Daoy (cell line): ENCODE measurements at places on chromosomes 2 and 18. TPM values are rescaled to one million over a fixed set of nuclear protein-coding genes. Genes with fewer than 3 reads are reported as not detected.

The DLGAP1 gene
- 0.27 and 2.9 TPM in 2 replicates for total RNA-seq

The TBC1D8 gene
- 4.4 and 5.1 TPM in 2 replicates for total RNA-seq

The DAW1 gene
- total RNA-seq: 0.63 and 5.2 TPM in 2 replicates

The RASGRP3 gene
- total RNA-seq: 3.2 and 6.7 TPM in 2 replicates

The CGREF1 gene
- 3.4 and 8.6 TPM in 2 replicates for total RNA-seq

The TYMS gene
- 14.1 and 20.9 TPM in 2 replicates for total RNA-seq

The VWA3B gene
- total RNA-seq: 0.77 TPM in 1 of 2 replicates, not detected in the other

The IL18R1 gene
- total RNA-seq: 4.6 and 7.0 TPM in 2 replicates

The FEV gene
- total RNA-seq: 0.34 TPM in 1 of 2 replicates, not detected in the other

DNA sequence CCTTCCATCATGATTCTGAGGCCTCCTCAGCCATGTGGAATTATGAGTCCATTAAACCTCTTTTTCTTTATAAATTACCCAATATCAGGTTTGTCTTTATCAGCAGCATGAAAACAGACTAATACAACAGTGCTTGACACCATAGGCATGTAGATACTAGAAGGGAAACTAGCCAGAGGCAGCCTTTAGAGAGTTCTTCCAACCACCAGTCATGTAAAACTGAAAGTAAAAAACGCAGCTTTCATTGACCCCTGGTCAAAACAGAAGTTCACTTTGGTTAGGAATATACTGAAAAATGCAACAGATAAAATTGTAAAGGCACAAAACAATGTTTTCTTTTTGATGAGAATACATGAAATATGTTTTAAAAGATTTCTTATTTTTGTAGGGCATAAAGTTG is 122.8 kb upstream of the L3MBTL4 start:
- no peak for DNase-seq

- peak; percentile 71 for DNase-seq
Measured at GRCh38 chr2:218582076-218582475, 13.4 kb downstream of the CNOT9 start.

GRCh38 chr2:45043174-45043573 is 33.9 kb upstream of the SIX2 start:
- DNase-seq: no peak

DNA sequence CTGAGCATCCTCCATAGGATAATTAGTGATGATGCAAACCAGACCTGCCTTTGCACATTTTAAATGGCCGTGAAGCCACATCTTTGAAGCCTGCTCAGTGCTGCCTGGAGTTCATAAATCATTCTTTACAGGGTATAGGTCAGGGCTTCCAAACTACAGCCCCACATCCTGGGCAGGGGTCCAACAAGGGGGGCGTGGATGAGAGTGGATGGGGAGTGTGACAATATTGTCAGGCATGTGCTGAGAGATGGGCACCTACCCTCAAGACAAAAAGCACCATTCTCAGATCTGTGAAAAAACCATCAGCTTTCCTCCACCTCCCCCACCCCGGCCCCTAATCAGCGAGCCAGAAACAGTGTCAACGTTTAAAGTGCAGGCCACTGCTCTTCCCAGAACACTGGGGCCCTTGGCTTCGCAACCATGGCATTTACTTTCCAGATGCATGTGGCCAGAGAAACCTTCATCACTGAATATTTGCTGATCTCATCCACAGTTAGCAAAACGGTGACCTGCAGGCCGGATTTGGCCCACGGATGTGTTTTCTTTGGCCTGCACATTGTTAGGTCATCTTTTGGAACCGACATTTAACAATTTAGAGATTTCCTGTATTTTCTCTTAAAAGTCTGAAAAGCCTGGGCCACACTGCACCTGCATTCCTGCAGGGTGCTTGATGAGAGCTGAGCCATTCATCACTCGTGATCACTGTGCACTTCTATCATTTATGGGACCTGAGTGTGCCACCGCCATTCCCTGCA is 130.7 kb downstream of the ANKRD44 start:
- peak; percentile 20 for DNase-seq

GRCh38 chr2:134452042-134452733 is 198.3 kb downstream of the MGAT5 start:
- DNase-seq: no peak

GRCh38 chr2:1602278-1603010 is 141.9 kb downstream of the PXDN start:
- no peak for DNase-seq

DNA sequence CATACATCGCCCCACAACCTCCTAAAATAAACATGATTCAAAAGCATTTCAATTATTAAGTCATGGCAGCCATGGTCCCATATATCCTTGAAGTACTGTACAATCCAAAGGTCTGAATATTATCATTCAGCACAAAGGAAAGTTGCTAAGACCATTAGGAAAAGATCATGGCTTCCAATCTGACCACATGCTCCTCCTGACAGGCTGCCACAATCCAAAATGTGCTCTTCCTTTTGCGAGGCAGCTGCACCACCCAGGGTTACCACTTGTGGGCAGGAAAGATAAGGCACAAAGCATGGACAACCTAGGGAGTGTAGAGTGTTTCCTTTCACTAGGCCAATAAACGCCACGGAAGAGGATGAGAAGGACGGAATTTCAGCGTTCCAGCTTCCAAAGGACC is 5.4 kb downstream of the BOLA3 start:
- DNase-seq: peak; percentile 27

GRCh38 chr2:120398996-120399888 is 53.3 kb downstream of the INHBB start:
- DNase-seq: peak; percentile 39

DNA sequence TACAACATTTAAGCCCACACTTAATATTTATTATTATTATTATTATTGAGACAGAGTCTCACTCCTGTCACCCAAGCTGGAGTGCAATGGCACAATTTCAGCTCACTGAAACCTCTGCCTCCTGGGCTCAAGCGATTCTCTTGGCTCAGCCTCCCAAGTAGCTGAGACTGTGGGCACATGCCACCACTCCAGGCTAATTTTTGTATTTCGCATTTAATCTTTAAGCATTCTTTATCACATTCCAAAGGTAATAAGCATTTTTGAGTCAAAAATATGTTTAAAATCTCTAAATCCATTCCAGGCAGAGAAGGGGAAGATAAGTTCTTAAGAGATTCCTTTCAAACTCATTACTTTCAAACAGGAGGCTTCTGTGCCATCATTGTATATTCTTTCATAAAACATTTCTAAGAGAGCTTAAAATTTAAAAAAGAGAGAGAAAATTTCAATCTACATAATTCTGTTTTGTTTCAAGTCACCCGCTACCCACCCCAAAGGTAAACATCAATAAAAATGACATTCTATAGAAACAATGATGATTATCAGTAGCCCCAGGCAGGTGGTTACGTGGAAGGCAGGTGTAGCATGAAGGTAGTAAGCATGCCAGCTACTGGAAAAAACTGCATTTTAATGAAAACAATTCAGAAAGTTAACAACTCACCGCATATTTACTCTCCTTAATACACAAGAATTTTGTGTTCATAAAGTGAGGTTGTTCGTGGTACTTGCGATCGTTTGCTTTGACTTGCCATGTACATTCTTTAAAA is 84.4 kb upstream of the NARS1 start:
- DNase-seq: no peak

- no peak for DNase-seq
Measured at GRCh38 chr18:5158172-5158571, 38.9 kb downstream of the AKAIN1 start.

DNA sequence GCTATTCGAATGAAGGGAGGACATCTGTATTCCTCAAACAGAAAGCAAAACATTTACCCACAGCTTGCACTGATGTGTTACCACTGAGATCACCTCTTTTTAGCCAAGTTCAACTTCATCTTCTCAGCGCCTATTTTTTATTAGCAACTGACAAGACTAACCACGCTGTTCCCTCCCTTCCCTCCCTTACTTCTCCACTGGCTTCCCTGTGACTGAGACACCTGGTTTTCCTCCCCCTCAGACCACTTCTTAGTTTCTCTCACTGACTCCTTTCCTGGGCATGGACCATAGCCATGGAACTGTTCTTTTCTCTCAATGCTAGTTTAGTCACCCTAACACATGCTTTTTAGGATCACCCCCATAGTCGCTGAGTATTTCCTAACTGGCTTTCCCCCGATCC is 3.3 kb downstream of the L3MBTL4 start:
- DNase-seq: no peak

GRCh38 chr18:74083557-74083952 is 64.1 kb downstream of the FBXO15 start:
- no peak for DNase-seq

GRCh38 chr2:239934571-239935171 is 90.5 kb downstream of the NDUFA10 start:
- DNase-seq: no peak

DNA sequence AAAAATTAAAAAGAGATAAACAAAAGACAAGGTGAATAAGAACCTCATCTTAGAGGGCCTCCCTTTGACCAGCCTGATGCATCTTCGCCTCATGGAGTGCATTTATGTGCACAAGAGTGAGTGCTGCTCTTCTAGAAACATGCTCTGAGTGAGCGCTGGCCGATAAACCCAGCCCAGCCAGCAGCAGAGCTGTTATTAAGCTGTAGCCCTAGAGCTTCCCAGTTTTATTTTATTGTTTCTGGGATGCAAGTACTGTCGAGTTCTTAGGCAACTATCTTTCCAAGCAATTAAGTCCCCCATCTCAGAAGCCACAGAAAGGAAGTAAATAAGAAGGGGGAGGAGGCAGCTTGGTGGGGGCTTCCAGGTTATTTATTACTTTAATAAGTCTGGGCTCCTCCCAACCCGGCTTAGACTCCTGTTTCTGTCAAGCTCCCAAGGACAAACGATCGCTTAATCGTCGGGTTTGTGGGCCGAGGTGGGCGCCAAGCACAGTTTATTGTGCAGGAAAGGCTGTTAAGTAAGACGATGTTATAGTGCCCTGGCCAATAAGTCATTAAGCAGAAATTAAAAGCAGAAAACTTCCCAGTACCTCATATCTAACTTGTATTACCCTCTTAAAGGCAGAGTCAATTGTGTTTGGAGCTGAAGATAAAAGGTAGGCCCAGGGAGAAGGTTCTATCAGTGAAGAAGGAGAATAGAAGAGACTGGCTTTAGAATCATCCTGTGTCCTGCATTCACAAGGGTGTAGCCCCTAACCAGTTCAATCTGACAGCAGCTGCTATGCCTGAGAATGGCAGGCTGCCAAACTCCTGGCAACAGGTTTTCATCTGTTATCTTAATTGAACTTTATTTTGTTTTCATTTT is 176.3 kb downstream of the PIK3C3 start:
- no peak for DNase-seq

- no peak for DNase-seq
Measured at GRCh38 chr2:109373791-109374547, 239.8 kb downstream of the SEPTIN10 start.

DNA sequence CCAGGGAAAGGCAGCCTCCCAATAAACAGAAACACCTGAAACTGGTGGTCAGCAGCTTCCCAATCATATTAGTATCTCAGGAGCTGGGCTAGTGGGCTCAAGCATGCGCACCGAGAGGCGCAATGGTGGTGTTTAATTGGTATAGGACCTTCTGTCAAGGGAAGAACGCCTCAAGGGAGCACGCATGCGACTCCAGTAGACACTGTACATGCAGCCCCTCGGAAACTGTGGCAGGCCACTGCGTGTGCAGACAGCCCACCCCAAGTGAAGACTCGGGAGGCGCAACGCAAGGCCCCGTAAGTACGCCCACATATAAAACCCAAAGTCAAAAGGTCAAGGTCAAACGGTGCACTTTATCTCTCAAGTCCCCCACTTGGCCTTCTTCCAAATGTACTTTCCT is 1405.8 kb downstream of the DPP10 start:
- no peak for DNase-seq

DNA sequence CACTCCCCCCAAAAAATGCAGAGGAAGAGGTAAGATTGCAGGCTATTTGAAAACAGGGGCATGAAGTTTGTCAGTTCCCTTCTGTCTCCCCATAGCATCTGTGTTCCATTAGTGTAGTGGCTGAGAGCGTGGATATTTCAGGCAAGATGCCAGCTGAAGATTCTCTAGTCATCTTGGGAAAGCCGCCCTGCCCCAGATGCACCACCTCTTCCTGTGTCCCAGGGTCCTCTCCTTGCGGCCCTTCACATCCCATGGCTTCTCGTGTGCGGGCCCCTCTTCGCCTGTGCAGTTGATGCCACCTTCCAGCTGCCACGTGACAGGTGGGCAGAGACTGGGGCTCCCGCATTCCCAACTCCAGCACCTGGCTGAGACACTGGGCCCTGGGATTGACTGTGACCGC is 16.1 kb downstream of the TMEM127 start:
- DNase-seq: no peak

DNA sequence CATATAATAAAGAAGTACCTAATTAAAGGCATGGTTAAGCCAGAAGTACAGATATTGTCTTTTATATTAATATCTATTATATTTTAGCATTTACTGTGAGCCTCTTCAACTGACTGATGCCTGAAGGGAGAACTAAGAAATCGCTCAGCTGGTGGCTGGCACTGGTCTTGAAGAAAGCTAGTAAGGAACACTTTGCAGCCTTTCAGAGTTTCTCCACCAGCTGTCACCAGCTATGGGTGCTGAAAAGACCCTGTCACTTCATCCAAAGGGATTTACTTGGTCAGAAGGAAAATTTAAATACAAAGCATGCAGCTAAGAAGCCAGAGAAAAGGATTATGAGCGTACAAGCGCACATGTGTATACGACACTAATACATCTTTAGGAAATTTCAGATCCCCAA is 525.9 kb downstream of the TMEM182 start:
- no peak for DNase-seq

DNA sequence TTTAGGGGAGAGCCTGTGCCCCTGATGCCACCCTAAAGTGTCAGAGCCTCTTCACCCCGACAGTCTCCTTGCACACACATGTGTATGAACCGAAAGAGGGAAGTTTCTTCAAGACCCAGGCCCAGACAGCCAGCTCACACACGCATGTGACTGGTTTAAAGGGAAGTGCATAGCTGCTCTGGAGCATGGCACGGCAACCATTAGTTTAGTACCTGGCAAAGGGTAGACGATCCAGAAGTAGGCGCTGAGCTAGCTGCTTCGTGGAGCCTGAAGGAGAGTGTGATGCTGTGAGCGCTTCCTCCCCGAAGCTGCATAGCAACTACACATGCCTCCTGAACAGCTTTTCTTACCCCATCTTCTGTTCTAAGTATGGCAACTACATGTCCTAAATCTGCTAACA is 91.7 kb downstream of the ZCCHC2 start:
- DNase-seq: no peak

DNA sequence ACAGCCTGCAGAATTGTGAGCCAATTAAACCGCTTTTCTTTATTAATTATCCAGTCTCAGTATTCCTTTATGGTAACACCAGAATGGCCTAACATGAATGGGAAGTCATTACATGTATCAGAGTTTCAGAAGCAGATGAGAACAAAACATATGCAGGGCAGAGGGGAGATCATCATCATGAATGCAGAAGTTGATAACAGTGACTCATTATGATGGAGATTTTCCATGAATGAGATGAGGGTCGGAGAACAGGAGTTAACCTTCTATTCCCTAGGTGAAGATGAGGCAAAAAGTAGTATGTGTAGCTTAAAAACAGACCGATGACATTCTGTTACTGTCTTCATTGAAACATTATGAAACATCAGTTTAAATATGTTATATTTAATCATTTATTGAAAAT is 59.5 kb upstream of the PPM1B start:
- no peak for DNase-seq

GRCh38 chr2:51003345-51004192 is 28.4 kb downstream of the NRXN1 start:
- no peak for DNase-seq

DNA sequence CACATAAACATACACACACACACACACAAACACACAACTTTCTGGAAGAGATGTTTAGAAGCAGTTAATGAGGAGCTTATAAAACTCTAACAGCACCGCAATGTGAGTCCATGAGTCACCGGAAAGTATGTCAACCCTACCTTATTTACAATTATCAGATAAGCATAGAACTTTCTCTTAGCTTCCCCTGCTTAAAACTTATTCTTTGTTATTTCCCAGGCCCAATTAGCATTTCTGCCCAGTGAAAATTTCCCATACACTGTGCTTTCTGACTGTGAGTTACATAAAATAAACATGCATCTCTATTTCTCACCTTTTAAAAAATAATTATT is 737.6 kb downstream of the LRP1B start:
- peak; percentile 2 for DNase-seq
